Esophagus mucosa (tissue), 1 donor: ENCODE measurements at places on chromosomes 6 and 20.

GRCh38 chr20:17282501-17282900 is 55.7 kb downstream of the PCSK2 start:
- no peak for ATAC-seq

DNA sequence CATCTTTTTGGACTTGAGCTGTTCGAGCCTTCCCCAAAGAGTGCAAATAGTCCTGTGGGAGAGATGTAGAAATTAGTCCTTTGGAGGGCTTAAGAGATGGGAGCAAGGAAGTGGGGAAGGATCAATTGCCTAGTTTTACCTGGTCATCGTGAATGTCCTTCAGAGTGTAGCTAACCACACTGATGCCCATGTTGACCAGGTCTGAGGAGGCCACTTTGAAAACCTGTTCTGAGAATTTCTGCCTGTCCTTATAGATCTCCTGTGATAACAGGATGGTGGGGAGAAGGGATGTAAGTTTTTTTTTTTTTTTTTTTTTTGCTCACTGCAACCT is 2.0 kb downstream of the FLOT1 start:
- ATAC-seq = no peak

- ATAC-seq = no peak
Observed at GRCh38 chr6:81984599-81984998, 232.1 kb upstream of the TENT5A start.

DNA sequence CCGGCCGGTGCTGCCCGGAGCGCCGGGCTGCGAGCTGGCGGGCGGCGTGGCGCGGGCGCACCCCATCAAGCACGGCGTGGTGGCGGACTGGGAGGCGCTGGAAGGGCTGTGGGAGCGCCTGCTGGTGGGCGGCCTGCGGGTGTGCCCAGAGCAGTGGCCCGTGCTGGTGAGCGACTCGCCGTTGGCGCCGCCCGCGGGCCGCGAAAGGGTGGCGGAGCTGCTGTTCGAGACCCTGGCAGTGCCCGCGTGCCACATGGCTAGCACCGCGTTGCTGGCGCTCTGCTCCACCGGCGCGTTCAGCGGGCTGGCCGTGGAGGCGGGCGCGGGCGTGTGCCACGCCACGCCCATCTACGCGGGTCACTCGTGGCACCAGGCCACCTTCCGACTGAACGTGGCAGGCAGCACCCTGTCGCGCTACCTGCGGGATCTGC is 517 bp downstream of the ACTL10 start:
- ATAC-seq = peak; percentile 42

DNA sequence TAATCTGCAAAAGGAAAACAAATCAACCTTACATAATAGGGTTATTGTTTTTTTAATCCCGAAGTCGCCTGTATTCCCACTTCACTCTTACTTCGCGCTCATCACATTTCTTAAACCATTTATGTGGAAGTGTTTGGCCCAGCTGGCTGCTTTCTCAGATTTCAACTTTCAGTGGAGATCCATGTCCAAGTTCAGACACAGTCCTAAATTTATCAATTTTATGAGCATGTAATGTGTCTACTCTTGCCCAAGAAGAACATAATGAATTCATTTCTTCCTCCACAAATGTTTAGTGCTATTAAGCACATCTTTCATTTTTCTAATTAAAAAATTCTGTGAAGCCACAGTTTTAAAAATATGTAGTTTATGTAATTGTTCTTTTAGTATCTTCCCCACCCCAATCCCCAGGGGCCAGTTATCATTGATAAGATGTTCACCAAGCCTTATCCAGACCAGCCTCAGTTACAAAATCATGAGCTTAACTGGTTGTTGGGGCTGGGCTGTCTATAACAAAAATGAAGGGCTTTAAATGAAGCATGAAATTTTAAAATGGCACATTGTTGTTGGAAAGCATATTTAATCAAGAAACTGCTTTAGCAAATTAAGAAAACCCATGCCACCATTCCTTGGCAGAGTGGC is 151.7 kb downstream of the UST start:
- ATAC-seq = no peak

DNA sequence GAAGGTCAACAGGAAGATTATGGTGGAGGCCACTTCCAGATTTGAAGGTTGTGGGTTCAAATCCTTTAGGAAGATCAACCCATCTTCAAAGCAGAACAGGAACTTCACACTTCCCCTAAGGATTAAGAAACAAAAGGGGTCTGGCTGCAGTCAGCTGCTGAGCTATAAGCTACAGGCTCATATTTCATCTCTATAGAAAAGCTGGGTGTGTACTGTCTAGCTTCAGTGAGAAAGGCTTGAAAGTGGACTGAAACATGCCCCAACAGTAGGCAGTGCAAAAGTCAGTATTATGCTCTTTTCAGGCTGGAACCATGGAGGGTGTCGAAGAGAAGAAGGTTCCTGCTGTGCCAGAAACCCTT is 60.1 kb upstream of the SPDEF start:
- no peak for ATAC-seq

DNA sequence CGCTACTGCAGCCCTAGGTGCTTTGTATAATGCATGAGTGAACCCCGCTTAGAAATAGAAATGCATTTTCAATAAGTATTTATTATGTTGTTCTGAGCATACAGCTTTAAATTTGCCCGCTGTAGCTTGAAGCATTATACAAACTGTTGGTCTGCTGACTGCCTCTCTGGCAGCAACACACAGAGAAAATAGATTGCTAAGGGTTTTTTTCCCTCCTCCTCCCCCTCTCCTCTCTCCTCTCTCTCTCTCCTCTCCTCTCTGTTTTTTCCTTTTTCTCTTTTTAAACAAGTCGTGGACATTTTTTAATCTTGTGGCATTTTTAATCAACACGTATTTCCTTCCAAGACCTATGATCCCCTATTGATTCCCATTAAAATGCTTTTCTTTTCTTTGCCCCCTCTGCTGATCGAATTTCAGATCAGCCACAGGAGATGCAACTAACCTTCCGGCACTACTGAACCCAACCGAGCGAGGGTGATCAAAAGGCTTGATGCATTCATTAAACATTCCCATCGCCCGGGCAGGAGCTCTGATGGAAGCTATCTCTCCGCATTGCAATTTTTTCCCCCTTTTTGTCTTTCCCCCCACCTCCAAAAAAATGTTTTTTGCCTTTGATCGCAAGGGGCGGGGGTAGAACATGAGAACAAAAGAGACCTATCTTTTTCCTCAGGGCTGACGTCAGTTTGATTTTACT is 90.7 kb upstream of the ARID1B start:
- peak; percentile 33 for ATAC-seq

DNA sequence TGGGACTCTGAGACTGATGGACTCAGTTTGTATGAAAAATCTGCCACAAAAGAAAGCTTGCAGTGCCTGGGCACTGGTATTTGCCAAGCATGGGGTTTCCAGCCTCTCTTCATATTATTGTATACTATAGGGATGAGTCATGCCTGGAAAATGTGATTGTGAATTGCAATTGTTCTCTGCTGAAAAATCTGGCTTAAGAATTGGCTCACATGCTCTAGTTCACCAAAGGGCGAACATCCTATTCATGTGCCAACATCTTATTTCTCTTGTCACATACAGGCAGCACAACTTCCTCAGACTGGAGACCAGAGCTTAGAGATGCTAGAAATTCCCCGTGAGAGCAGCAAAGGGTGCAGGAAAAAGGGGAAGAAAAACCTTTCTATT is 103.6 kb upstream of the KCNK16 start:
- peak; percentile 82 for ATAC-seq

GRCh38 chr6:36917541-36918193 is 31.9 kb downstream of the C6orf89 start:
- ATAC-seq = no peak

DNA sequence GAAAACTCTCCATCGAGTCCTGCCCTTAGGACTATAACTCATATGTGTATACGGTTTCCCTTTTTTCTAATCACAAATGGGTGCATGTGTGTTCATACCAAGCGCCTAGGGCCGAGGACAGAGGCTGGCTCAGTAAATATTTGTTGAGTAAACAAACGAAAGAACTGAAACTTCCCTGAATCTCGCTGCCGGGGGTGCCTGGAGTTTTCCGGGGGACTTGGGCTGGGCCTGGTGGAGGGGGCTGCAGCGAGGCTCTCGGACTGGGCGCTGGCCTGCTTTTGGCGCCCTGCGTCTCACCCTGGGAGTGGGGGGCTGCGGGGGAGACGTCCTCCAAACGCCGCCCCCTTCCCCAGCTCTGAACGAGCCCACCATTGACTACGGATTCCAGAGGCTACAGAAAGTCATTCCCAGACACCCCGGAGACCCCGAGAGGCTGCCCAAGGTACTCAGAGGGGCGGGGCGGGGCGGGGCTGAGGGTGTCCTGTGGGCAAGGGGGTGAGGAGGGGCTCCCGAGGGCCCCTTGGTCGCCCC is 49.0 kb downstream of the CPXM1 start:
- ATAC-seq = no peak

DNA sequence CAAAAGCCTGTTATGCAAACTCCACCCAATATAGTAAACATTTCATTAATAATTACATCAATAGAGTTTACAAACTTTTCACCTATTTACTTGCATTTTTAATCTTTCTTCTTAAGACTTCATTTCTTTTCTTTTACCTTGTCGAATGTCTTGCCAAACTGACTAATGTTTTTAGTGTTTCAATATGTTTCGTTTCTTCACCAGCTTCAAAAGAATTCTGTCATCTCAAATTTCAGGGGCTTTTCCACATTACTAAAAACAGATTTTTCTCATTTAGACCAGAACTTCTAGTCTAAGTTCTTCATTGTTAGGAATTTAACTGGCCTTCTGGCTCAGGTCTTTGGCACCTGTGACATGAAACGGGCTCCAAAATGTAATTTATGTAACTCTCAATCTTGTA is 196.5 kb downstream of the ARHGAP18 start:
- no peak for ATAC-seq

DNA sequence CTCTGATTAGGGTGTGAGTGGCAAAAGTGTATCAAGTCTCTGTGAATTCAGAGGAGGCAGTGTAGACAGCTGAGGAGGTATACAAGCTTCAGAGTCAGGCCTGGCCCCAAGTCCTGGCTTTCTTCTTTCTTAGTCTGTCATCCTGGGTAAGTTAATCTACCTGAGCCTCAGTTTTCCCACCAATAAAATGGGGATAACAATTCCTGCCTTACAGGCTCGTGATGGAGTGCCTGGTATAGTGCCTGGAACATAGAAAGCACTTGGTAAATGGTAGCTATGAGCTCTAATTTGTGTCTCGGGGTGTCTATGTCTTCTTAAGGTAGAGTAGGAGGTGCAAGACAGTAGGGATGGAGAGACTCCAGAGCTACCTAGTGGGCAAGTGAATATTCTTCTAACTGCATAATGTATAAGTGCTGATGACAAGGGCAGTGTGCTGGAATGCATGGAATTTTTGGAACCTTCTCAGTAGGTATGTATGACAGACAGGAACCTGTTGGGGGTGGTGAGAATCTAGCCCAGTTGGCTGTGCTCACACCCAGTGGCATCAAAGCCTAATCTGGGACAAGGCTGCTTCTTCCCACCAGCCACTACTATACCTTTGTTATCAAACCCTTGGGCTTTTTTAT is 4.0 kb upstream of the SCUBE3 start:
- ATAC-seq = no peak

- no peak for ATAC-seq
Observed at GRCh38 chr6:156789081-156789943, 12.1 kb downstream of the ARID1B start.

GRCh38 chr6:98975421-98975820 is 27.7 kb upstream of the FBXL4 start:
- ATAC-seq = no peak
